ENCODE measurements at places on chromosomes 5 and 9. TPM values are rescaled to one million over a fixed set of nuclear protein-coding genes. Genes with fewer than 3 reads are reported as not detected.
A peak's percentile ranks its signal among the peaks of the same experiment; 100 is the strongest.

C1QTNF3 gene
- 0.58 TPM for polyA plus RNA-seq

ANKRD55 gene
- polyA plus RNA-seq, result not detected

IER5L gene
- polyA plus RNA-seq, result 7.3 TPM

GAS1 gene
- 5.9 TPM for polyA plus RNA-seq

TRPM3 gene
- polyA plus RNA-seq, result 0.11 TPM

GMCL2 gene
- not detected for polyA plus RNA-seq

NOTCH1 gene
- polyA plus RNA-seq, result 8.0 TPM

FOXD4L3 gene
- polyA plus RNA-seq, result not detected

OBP2B gene
- polyA plus RNA-seq, result not detected

BRINP1 gene
- polyA plus RNA-seq, result 0.38 TPM

C5orf52 gene
- polyA plus RNA-seq, result not detected

GABRA1 gene
- polyA plus RNA-seq, result not detected

GRCh38 chr5:174177976-174178605 lies 132.6 kb downstream of the NSG2 start:
- DNase-seq, result no peak

- no peak for DNase-seq
These were observed 548.8 kb upstream of the CDH18 start for GRCh38 chr5:20536813-20537212.

- DNase-seq, result no peak
These were observed 17.8 kb upstream of the ZNF618 start for GRCh38 chr9:113858282-113858681.

- DNase-seq, result peak; percentile 52
These were observed 107.0 kb downstream of the ZNF354C start for GRCh38 chr5:179166886-179167841.

DNA sequence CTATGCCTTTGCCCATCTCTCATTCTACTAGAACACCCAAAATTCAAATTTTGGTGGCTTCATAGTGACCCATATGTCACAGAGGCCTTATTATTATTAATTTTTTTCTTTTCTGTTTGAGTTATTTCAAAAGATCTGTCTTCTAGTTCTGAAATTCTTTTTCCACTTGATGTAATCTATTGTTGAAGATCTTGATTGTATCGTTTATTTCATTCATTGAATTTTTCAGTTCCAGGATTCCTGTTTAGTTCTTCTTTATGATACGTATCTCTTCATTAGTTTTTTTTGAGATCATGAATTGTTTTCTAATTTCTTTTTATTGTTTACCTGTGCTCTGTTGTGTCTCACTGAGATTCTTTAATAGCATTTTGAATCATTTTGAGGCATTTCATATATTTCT lies 24.6 kb upstream of the APBA1 start:
- no peak for DNase-seq

GRCh38 chr5:15929611-15930263 lies 249.9 kb downstream of the MARCHF11 start:
- DNase-seq, result no peak

- no peak for DNase-seq
These were observed 37.0 kb upstream of the PSD2 start for GRCh38 chr5:139758510-139759075.

DNA sequence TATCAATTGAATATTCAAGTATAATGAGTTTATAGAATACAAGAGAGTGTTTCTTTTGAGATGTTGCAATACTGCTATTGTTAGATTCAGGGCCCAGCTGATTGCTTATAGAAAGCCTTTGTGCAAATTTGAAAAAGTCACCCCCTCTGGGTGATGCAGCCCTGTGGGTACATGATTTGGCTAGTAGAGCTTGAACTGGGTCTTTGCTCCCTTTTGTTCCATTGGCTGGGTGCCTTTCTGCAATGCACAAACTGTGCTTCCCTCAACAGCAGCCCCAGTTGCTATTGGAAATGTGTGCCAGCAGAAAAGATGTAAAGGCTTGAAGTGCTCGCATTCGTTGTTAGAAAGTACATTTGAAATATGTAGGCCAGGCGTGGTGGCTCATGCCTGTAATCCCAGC lies 61.8 kb upstream of the CEMIP2 start:
- DNase-seq, result no peak

DNA sequence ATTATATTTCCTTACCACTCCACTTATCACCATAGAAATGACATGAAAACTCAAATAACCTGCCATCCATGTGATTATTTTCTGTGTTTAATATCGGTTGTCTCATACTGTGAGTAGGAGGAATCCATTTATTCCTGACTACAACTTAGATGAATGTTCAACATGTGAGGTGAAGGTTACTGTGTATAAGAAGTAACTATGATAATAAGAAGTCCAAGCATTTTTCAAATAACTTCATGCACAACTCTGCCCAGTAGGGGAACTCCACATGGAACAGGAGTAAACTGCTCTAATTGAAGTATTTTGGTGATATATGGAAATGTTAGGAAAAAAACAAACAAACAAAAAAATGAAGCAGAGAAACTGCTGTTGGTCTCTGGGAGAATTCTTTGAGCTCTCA lies 447.5 kb upstream of the GRIN3A start:
- no peak for DNase-seq

- no peak for DNase-seq
These were observed 78.8 kb downstream of the KLHL3 start for GRCh38 chr5:137657073-137657472.

DNA sequence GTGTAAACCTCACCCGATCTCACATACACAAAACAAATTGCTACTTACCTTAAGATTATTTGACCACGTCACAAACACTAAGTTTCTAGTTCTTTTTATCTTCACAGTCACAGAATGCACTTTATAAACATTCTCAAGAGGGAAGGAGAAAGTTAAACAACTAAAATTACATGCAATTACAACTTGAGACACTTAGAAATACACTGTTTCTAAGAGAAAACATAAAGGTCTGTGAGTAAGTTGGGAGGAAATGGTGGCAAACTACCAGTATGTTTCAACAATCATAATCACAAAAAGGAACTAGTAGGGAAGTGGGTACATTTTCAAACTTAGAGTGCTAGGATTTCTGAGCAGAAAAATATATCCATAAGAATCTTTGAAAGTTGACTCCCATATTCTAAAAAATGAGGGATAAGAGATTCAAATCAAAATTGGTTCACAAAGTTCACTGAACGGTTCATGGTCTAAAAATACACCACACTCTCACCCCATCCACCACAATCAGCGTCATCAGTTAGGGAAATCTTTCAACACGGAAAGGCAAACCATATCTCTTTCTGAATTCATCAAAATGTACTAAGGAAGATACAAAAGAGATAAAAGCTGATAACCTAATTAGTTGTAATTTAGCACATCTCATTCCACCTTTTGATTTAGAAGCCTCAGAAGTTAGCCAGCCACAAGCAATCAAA lies 182.6 kb downstream of the BNC2 start:
- DNase-seq, result no peak

DNA sequence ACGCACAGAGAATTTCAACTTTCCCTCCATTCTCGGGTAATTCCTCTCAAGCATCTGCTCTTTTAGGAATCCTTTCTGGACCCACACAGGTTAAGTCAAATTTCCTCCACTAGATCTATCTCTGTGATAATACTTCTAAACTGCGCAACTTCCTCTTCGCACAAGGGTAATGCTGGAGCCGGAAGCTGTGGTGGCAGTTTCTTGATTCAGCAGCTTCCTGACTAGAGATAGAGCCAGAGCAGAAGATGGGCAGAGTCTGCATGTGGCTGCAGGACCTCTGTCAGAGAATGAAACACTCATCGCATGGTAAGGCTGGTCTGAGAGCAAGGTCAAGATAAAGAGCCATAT lies 11.1 kb upstream of the CDC42SE2 start:
- peak; percentile 60 for DNase-seq

DNA sequence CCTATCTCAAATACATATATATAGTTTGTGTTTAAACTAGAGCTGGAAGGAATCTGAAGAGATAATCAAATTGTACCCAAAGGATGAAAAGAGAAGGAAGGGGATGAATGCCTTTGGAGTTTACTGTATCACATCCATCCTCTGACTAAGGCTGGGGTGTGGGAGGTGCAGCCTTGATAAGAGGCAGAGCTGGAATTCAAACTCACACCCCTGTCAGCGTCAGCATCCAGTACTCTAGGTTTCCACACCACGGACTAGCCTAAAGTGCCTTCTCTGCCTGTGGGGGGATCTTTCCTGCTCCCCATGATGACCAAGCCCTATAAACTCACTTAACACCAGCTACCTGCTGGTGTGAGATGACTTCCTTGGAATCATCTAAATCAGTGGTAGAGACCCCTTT lies 48.1 kb downstream of the EPB41L4B start:
- no peak for DNase-seq

- no peak for DNase-seq
These were observed 375.8 kb downstream of the GADD45G start for GRCh38 chr9:89980600-89980999.

DNA sequence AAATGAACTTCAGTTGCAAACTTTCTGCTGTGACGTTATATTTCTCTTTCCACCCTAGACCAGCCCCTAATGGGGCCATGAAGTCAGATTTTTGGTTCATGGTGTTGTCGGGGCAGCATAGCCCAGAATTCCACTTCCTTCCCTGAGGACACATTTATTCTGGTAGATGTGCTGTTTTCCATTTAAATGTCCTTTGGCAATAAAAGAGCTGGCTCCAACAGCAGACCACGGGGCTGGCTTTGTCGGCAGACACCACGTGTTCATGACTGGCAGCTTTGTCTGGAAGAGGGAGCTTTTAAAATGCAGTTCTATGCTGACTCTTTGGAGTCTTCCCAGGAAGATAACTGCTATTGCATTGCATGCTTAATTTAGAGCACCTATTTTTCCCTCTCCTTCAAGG lies 17.6 kb upstream of the LCP2 start:
- peak; percentile 78 for DNase-seq

GRCh38 chr9:138116521-138116920 lies 238.9 kb downstream of the CACNA1B start:
- no peak for DNase-seq

- no peak for DNase-seq
These were observed 13.5 kb downstream of the COL5A1 start for GRCh38 chr9:134655101-134655500.

DNA sequence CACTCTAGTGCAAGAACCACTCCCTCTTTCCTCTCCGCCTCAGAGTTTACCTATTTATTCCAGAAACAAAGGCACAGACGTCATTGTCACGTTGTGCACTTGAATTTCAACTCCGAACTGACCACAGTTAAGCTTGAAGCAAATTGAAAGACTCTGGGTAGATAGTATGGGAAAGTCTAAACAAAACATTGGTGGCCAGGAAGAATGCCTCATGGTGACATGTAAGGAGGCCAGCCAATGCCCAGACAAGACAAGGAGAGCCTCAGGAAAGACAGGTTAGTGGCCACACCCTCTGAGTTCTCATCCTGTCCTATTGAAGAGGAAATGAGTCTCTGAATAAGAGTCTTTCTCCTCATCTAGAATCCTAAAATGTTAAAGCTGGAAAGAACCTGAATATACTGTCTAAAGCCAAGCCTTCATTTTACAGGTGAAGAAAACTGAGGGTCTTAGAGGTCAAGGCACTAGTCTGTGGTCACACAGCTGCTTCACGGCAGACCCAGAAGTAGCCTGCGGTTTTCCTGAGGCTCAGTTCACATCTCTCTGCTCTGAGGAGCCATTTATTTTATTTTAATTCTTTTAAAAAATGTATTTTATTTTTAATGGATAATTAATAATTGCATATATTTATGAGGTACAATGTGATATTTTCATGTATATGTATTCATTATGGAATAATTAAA lies 30.2 kb downstream of the ZFAND5 start:
- DNase-seq, result no peak

DNA sequence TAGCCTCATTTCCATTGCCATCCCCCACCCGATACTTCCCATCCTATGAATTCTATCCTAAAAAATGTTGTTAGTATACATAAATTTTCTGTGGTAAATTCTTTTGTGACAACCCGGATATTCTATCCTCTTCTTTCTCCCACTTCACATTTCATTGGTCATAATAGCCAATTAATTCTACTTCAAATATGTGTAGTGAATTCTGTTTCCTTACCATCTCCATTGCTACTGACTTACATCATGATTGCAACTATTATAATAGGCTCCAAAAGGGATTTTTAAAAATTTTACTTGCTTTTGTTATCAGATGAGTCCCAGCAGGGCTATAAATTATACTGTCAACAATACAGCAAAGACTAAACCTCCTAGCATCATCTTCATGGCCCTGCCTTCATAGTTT lies 1326.8 kb downstream of the PTPRD start:
- DNase-seq, result no peak

- no peak for DNase-seq
These were observed 97.6 kb upstream of the CDH10 start for GRCh38 chr5:24742334-24742733.

DNA sequence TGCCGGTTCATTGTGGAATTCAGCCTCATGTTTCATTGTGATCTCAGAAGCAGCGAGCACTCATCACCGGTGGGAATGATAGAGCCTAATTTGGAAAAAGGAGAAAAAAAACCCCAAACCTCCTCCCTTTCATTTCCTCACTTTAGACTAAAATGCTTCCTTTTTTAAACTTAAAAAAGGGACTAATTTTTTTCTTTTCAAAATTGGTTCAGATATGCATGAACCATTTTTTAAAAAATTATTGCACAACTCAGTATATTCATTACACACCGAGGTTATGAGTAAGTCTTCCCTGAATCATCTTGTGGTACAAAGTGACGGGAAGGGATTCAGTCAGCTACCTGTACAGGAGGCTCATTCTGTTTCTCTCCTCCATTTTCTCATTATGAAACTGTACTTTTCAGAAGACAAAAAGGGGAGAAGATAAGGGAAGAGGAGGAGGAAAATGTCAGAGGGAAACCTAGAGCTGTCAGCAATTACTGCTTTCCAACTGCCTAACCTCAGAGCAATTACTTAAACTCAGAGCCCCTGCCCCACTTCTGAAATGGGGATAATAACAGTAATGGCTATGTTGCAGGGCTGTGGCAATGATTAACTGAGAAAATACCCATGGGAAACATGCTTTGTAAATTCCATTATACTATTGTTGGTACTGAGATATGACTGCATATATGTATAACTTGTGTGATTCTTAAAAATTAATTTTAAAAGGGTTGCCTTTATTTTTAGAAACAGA lies 24.0 kb downstream of the GALNT10 start:
- DNase-seq, result no peak

DNA sequence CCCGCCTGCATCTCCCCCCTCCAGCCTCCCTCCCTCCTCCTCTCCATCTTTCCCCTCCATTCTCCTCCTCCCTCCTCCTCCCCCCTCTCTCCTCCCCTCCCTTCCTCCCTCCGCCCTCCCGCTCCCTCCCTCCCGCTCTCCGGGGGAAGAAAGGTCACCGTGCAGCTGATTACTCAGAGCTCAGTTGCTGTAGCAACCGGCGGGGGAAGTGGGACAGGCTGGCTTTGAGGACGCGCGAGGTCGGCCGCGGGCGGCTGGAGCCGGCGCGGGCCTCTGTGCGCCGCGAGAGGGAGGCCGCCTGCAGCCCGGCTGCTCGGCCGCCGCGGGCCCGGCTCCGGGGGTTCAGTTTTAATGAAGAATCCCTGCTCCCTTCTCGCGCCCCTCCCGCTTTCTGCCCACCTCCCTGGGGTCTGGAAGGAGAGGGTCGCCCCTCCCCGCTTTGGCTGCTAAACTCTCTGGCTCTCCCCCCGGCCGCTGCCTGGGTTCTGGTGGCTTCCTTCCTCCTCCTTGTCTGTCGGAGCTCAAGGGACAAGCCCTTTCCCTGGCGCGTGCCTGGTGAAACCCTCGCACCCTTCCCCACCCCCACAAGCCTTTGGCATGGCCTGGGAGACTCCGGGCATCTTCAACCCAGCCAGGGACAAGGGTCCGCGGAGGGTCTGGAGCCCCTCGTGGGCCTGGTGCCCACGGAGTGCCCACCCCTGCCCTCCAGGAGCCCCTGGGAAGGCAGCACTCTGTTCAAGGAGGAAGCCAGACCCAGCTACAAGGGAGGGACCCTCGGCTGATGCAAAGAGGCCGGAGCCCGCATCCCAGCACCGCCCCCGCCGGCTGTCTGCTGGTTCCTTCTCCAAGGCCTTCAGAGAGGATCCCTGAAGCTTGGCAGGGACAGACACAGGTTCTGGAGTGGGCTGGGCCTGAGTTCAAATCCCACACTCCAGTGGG lies 160.3 kb downstream of the C9orf50 start:
- peak; percentile 97 for DNase-seq
